ENCODE measurements at places on chromosomes 5 and 9.

DNA sequence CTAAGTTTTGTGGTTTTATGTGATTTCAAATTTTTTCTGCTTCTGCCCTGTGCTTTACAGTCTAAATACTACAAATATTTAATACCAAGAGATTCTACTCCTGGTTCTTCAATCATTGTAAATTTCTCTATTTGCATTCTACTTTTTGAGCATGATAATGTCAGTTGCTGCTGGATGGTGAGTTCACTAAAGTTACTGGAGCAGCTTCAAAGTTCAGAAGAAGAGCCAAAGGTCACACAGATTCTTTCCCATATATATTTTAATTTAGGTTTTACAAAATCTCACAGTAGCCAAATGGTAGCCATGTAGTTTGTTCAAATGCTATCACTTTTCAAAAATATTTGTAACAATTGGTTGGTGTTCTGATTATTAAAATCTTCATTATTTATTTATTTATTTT, 378.7 kb downstream of the TMEM232 start:
- DNase-seq: no peak

GRCh38 chr5:95075111-95075510, 209.8 kb downstream of the MCTP1 start:
- DNase-seq: no peak

DNA sequence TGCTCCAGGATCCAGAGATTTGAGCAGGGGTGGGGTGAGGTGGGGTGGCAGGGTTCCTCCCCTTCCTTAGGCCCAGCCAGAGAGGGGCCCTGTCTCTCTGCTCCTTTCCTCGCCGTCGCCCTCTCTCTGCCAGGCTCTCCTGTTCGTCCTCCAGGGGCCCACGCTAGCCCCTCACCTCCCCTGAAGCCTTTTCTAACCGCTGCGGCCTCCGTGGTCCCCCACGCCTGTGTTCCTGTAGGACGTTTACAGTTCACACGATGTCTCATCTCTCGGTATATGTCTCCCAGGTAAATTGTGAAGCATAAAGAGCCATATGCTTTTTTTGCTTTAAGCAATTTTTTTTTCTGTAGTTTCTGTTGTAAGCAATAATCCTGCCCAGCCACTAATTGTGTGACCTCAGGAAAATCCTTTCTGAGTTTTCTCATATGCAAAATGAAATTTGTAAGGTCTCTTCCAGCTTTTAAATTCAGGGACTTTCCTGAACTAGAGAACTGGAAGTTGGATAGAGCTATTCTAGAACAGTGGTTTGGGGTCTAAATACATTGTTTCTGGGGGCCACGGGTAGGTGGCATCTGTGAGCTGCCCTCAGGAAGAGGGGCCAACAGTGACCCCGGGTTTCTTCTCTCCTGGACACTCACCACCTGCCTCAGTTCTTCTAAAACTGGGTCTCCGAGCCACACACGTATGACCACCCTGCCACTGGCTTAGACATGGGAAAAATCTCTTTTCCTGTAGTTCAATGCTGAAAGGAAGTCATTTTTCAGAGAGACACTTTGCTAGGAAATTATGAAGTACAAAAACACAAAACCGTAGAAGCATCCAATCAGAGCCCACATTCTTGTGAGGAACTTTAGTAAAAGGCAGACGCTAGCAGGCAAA, 50.2 kb upstream of the ZNF366 start:
- DNase-seq: no peak

- DNase-seq: no peak
Observed at GRCh38 chr9:36576866-36577265, 4.2 kb downstream of the MELK start.

GRCh38 chr9:17837965-17838364, 259.1 kb downstream of the SH3GL2 start:
- no peak for DNase-seq

DNA sequence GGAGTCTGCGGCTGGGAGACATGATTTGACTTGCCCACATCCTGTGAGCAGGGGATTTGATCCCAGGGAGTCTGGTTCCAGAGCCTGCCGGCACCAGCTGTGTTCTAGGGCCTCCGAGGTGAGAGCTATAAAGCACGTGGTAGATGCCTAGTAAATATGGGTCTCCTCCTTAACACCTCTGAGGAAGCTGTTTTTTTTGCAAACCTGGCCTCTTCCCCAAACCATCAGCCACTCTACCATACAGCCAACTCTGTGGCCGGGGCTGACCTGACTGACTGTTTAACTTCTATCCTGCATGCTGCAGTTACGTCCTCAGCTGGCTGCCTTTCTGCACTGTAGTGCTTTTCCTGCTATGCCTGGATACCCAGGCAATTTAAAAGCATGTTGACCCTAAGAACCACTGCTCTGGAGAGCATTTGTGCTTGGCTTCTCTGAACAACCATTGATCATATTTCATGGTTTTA, 220.5 kb downstream of the SLIT3 start:
- DNase-seq: no peak

- no peak for DNase-seq
Observed at GRCh38 chr5:24222876-24223275, 421.9 kb downstream of the CDH10 start.

DNA sequence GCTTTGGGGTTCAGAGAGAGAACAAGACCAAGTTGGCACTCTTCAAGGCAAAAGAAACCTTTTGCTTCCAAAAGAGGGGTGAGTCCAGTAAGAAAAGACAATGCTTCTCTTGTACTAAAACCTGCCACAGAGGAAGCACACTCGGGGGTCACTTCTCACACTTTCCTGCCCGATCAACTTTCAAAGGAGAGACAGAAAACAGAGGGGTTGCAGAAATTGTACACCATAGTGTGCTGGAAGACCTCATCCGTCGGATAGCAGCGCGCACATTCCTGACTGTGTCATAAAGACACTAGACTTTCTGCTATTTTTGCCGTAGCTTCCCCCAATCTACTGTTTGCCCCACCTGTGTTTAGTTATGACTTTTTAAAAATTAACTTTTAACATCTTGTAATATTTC, 66.9 kb downstream of the OR2K2 start:
- DNase-seq: no peak

DNA sequence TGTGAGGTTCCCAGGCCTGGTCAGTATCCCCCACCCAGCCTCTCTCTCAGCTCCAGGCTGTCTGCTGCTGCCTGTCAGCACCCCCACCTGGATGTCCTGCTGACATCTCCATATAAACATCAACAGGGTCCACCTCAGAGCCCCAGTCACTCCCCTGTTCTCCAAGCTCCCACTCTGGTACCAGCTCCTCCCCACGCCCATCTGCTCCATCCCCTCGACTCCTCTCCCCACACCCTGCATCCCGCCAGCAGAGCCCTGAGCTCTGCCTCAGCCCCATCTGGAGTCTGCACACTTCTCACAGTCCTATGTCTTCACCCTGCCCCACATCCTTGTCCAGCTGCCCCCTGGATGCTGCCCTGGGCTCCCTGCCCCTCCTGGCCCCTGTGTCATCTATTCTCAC, 67.7 kb upstream of the LRRTM2 start:
- no peak for DNase-seq

DNA sequence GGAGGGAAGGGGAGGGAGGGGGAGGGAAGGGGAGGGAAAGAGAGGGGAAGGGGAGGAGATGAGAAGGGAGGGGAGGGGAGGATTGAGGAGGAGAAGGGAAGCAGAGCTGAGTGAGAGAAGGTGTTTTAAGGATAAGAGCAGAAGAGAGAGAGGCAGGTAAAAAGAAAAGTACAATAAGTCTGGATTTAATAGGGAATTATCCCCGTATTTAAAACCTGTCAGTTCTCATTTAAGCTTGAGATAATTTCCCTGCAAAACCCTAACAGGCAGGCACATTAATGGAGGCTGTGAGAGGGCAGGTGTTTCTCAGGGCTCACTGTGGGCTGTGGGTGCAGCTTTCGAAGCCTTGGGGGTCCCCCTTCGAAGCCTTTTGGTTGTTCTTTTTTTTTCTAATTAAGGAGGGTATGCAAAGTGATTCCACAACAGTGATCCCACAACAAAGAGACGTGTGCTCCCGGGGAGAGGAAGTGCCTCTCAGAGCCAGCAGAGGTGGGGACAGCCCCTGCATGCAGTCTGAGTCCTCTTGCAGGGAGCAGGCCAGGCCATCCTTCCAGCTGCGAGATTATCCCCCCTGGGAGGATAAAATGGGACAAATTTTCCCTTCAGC, 317.9 kb upstream of the IRX1 start:
- no peak for DNase-seq

DNA sequence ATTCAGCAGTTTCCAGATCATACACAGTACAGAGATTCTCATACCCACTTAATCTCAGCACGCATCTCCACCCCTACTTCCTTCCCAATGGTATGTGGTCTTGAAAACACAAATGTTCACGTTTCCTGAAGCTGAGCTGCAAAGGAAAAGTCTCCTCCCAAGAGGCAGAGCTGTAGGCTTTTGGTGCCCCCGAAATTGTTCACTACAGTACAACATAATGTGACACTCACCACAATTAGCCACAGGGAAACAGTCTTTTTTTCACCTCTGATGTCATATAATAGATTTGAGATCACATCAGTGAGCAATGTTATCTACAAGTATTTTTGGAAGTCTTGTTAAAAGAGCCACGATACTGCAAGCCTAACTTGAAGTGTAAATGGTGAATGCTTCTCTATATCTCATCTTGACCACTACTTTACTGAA, 40.2 kb downstream of the NFIB start:
- DNase-seq: no peak

GRCh38 chr5:133928587-133929393, 39.6 kb downstream of the C5orf15 start:
- no peak for DNase-seq

DNA sequence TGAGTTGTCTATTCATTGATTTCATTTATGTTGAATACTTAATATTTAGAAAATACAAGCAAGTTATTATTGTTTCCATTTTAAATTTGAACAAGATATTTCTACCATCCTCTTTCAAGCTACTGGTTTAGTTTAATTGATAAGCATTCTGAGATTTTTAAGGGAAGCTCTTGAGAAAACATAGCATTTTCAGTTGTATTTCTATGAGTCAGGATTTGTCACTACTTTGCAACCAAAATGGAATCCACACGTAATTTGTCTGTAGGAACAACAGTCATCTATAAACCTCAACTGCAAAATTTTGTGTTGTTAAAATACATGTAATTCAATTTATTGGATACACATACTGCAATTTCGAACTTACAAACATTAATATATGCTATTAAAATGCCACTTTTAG, 74.0 kb downstream of the PRR16 start:
- DNase-seq: no peak

GRCh38 chr9:99515093-99515492, 293.0 kb downstream of the SEC61B start:
- DNase-seq: no peak

DNA sequence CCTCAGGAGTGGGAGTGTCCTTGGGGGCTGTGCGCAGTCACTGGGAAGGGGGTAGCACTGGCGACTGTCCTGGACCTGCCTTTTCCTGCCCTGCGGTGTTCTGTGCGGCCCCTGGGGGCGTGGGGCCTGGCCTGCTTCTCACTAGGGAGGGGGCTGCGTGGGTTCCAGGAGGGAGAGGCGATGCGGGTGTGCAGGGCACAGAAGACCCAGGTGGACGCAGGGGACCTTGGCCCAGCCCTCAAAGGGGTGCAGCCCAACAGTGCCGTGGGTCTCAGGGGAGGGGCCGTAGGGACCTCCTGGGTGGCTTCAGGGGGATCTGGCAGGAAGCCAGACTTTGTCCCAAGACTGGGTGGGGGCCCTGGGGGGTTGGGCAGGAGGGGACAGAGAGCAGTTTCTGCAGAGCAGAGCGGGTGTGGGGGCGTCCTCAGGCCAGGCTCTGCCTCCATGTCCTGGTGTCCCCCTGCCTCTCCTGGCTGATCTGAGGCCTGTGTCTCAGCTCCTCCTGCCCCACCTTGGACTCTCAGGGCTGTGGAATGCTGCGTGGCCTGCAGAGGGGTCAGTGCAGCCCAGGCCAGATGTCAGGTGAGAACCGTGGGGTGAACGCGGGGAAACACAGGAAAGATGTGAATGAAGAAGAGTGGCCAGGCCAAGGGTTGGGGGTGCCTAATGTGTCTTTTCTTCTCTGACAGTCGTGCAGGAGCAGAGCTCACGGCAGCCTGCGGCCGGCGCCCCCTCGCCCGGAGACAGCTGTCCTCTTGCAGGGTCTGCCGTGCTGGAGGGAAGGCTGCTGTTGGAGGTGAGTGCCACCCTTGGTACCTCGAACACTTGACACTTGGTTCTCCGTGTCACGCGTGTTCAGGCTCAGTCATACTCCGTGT, 54.6 kb downstream of the AHRR start:
- DNase-seq: peak; percentile 40

- DNase-seq: no peak
Observed at GRCh38 chr5:14415024-14415697, 166.4 kb upstream of the OTULINL start.

- DNase-seq: no peak
Observed at GRCh38 chr5:58404734-58405133, 55.2 kb downstream of the PLK2 start.

DNA sequence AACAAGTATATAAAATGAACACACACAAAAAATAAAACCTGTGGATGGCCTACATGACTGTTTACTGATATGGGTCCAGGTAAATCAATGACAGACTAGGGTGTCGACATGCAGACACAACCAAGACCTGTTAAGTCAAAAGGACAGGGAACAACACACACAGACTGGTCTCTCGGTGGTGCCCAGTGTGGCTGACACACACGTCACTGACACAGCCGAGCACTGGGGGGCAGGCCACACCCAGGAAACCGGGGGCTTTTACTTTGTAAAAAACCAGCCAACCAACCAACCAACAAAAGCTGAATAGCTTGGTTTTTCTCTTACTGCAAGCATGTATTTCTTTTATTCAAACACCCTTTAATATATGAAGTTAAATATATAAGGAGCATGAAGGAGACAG, 5.0 kb downstream of the FAM163B start:
- no peak for DNase-seq

- no peak for DNase-seq
Observed at GRCh38 chr5:82719368-82719767, 357.8 kb downstream of the TMEM167A start.

DNA sequence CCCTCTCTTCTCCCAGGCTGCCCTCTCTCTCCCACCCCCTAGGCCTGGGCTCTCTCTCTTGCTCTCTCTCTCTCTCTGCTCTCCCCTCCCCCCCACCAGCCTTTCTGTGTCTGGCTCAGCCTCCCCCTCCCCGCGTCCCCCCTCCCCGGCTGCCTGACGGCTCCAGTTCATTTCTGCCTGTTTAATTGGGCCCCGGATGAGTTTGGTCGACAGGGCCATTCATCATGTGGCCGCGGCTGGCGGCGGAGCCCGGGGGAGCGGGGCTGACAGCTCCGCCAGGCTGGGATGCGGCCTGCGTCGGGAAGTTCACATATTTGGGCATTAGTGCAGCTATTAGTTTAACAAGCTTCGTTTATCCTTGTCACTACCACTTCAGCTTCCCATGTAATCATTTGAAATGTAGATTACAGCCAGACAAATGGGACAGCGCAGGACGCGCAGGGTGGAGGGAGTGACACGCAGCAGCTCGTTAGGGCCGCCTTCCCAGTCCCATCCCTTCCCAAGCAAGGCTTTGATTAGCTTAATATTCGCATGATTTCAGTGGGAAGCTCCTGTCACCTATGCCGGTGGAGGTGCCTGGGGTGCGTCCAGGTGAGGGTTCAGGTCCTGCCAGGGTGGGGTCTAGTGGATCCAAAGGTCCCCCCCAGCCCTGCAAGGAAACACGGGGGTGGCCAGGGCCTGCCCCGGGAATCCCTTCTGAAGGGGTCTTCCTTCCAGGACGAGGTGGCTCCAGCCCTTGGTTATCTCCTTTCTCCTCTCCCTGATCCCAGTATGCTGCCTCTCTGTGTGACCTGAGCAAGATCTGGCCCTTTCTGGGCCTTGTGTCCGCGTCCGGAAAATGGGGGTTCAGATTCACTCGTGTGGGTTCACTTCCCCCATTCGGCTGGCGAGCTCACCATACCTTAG, 214.8 kb downstream of the PAX5 start:
- DNase-seq: no peak
